ENCODE measurements at places on chromosomes 2 and 18.

- peak; percentile 75 for DNase-seq
These were observed 61.4 kb downstream of the TXNL1 start for GRCh38 chr18:56576826-56577573.

DNA sequence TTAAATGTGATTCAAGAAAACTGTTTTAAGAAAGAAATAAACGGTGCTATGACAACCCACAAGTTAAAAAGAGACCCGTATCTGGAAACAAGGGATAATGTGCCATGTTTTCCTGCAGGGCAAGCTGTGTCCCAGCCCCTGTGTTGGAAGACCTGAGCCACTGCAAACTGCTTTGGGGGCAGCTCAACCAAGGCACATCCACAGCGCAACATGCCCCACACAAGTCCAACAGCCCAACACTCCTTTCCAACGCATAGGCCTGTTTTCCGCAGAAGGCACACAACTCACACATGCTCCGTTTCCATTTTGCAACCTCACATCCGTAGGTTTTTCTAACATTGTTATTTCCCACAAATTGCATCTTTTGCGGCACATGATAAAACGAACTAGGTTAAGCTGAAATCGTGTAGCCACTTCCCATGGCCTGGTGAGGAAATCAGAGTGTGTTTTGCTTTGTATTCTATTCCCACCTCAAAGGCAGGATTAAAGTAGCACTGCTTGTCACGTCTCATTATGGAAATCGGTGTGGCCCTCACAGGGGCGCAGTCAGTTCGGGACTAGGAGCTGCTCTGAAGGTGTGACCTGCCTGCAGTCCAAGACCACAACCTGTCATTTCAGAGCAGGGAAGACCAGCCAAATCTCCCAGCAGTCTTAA, 50.5 kb upstream of the ZNF516 start:
- DNase-seq: no peak

DNA sequence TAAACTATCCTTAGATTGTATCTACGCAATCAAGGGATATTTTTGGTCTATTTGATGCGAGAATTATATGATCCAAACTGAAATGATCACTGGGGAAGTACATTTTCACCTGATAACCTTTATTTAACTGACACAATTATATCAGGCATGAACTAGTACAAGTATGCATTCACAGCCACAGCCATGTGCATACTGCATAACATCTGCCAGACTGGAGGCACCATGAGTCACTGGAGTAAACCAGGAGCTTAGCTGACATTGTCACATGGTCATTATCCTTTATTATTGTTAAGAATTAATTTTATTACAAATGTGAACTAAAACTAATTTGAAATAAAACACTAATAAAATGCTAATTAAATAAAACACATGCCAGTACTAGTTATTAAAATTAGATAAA, 1127.1 kb downstream of the DPP10 start:
- DNase-seq: no peak

GRCh38 chr2:49248506-49248905, 94.2 kb upstream of the FSHR start:
- DNase-seq: no peak

DNA sequence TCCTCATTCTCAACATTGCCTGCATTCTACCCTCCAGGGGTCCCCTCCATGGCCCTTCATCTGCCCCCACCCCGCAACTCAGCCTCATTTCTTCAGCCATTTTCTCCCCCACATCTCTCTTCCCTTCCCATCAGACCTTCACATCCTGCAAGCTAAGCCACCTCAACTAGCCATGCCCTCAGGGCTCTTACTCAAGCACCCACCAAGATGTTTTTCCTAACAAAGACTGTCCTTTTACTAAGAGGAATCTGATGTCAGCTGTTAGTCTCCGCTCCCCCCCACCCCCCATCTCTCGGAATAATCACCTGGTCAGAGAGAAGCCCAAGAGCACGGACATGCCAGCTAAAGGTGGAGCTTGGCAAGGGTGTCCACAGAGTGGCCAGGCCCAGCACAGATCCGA, 4.7 kb upstream of the CAPN10 start:
- no peak for DNase-seq

DNA sequence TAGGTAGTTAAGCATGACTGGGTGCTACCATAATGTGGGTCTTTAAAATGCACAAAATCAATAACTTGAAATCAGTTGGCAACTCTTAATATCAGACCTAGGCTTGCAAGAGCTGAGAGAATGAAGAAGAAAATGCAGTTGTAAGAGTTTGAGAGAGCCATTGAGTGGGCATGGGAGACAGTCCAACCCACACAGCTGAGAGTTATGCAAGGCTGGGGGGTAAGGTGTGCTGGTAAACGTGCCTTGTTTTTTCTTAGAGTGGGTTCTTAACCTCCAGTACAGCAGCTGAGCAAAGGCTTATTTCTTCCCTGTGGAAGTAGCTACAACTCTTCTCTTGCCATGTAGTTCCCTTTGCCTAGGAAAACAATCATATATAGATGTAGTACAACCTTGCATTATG, 20.2 kb upstream of the CCDC178 start:
- no peak for DNase-seq

DNA sequence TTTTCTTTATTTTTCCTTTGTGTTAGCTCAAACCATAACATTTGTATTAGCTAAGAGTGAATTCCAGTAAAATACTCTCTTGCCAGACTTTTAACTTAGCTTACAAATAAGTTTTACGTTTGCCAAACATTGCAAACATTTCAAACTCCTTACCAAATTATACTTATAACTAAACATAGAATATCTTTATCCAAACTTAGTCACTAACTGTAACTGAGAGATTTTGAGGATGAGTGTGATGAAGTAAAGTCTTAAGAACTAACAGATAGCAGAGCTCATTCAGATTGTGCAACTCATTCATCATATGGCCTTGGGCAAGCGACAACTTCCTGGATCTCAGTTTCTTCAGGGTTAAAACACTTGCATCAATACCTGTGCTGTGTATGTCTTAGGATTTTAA, 533.7 kb downstream of the TDRD15 start:
- DNase-seq: no peak

DNA sequence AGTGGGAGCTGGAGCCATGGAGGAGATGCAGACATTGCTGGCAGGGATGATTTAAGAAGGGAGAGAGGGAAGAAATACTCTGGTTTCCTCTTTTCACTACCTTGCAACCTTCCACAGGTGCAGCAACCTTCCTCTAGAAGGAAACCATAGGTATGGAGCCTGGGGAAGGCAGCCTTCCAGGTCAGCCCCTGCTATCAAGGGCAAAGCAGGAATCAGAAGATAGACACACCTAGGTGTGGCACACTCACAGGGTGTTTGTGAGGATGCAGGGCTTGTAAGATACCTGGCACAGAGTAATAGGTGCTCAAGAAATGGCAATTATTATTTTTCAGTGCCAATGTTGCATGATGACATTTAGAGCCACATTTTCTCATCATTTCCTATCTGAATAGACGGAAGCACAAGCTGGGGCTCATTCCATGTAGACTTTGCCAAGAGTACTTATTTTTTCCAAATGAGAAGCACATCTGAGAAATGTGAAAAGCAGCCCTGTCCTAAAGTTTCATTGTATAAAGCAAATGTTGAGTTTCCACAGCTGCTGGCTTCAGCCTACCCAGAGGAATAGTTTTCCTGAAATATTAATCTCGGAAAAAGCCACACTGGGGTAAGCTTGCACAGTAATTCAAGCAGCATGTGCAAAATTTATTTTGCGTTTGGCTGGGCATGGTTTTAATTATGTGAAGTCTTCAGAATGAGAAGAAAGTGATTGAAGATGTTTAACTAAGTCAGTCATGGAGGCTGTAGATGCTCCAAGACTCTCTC, 20.6 kb downstream of the EVA1A start:
- no peak for DNase-seq

DNA sequence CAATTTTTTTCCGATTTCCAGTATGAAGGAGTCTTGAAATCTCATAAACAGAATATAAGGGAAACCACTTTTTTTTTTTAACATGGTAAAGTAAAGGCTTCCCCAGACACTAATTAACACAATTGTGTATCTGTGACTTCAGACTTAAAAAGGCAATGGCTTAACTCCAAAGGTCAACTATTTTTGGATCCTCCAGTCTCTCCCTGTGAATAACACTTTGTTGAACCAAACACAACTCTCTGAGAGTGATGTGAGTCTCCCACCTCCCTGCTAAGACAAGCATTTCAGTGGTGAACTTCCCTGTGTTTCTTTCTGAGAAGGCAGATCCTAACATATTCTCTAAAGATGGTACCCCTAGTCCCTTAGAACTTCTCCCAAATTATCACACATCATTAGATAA, 219.6 kb upstream of the RBBP8 start:
- DNase-seq: no peak

- peak; percentile 25 for DNase-seq
These were observed 856 bp downstream of the TIA1 start for GRCh38 chr2:70247364-70248180.

DNA sequence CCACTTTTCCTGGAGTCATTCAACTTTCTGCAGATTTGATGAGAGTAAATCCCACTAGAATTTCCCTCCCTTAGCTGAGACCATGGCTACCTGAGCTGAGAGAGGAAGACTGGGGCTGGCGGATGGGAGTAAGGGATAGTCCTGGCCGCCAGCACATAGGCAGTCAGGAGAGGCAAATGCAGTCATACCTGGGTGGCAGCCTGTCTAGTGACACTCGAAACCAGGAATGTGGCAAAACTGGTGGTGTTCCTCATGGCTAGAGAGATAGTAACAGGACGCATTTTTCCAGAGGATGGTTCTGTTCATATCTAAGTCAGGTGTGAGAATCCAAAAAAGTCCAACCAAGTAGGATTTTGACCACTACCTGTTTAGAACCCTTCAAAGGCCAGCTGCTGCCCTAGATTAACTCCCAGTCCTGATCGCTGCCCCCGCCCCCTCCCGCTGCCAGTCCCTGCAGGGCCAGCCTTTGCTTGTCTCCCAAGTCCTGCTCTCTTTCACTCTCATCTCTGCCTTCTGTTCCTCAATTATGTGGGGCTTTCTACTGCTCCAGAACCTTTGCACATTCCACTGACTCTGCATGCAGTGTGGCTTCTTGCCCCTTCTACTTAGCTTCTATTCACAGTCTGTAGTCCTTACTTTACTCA, 17.4 kb upstream of the SCG2 start:
- DNase-seq: no peak

DNA sequence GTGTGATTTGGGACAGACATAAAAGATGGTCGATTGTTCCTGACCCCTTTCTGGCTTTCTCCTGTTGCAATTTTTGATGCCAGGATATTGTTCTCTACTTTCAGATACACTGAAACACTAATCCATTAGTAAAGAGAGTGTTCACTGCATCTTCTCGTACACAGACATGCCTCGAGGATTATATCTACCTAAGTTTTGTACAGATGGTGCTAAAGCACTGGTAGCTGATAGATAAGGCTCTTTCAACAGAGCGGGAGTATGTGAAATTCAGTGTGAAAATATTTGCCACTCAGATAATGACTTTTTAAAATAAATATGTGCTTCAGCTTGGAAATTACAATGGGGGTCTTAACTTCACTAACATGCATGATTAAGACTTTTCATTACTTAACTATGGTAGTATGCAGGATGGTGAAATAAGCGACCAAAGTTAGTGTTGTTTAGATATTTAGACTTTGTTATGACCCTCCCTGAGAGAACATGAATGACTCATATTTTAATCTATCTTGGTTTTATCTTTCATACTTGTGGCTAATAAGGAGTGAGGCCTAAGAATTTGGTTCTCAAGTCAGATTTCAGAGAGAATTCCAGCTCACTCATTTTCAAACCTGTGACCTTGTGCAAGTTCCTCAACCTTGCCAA, 474.9 kb downstream of the NRXN1 start:
- DNase-seq: no peak

DNA sequence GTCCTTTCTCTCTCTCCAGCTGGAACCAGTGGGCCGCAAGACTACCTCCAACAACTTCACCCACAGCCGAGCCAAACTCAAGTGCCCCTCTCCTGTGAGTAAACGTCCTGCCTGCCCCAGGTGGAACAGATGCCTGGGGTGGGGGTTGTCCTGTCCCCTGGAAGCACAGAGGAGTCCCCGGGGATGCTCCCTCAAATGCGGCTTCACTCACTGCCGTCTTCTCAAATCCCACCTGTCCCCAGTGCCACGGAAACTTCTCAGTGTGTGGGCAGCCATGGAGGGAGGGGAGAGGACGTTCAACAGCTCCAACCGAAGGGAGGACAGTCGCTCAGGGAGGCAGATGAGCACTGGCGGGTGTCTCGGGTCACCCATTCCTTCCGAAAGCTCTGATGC, 110.7 kb upstream of the PPP1CB start:
- no peak for DNase-seq

DNA sequence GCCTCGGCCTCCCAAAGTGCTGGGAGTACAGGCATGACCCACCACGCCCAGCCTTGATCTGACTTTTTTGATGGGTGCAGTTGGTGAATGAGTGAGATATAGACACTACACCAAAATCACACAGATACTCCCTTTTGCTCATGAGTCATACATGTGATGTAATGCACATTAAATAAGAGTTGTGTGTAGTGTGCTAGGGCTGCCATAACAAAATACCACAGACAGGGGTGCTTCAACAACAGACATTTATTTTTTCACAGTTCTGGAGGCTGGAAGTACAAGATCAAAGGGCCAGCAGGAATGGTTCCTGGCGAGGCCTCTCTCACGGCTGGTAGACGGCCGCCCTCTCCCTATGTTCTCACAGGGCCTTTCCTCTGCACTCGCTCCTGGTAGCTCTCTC, 46.6 kb downstream of the GBX2 start:
- DNase-seq: no peak

GRCh38 chr2:33240178-33240577, 236.3 kb upstream of the RASGRP3 start:
- DNase-seq: no peak

- DNase-seq: no peak
These were observed 21.6 kb upstream of the TMEM17 start for GRCh38 chr2:62527478-62528210.

- DNase-seq: no peak
These were observed 11.7 kb downstream of the ARHGAP28 start for GRCh38 chr18:6741232-6741663.

DNA sequence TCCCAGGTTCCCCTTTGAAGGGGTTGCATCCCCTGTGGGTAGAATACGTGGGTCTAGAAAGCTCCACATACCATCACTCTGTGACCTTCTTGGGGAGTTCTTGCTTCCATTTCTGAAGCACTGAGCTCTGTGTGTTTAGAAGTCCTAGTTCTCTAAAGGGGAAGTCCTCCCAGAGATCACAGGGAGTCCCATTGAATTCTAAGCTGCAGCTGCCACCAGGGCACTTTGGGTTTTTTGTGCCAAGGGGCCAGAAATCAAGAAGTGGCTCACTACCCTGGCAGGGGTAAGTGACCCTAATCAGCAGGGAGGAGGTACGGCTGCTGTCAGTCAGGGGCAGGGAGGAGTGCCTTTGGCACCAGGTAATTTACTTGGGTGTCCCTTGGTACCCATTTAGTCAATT, 70.9 kb downstream of the EHD3 start:
- DNase-seq: peak; percentile 78

All from NCI-H524 (cell line).